Activated T-helper 9 cell treated with anti-CD3 and anti-CD28 coated beads, Interleukin-2, amount 50 U/mL, for 16 hours (primary cell): ENCODE measurements at places on chromosomes 13 and 19.

GRCh38 chr19:28731577-28731976 lies 481.4 kb downstream of the UQCRFS1 start:
- DNase-seq, result no peak

- DNase-seq, result no peak
Observed at GRCh38 chr19:7552781-7553180, 17.3 kb downstream of the PNPLA6 start.

GRCh38 chr13:91588541-91588940 lies 190.1 kb downstream of the GPC5 start:
- DNase-seq, result no peak

GRCh38 chr19:30567536-30568232 lies 195.5 kb downstream of the ZNF536 start:
- no peak for DNase-seq

GRCh38 chr13:112947796-112948195 lies 21.2 kb upstream of the MCF2L start:
- DNase-seq, result no peak

- DNase-seq, result no peak
Observed at GRCh38 chr19:48230555-48231129, 25.1 kb downstream of the CARD8 start.

DNA sequence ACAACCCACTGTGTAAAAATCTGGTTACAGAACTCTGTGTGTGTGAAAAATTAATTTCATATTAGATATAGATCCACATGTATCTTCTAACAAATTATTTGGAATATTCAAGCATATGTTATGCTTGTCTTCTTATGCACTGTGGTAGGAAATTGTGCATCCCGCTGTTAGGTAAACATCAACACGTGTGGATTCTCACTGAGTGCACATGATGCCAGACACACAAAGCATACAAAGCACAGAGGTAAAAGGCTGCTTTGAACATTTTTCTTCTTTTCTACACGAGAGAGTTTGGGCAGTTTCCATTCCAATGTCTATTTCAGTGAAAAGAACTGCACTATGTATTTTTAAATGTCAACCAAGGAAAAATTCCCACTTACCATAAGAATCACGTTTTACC lies 354.9 kb downstream of the PCDH9 start:
- no peak for DNase-seq

DNA sequence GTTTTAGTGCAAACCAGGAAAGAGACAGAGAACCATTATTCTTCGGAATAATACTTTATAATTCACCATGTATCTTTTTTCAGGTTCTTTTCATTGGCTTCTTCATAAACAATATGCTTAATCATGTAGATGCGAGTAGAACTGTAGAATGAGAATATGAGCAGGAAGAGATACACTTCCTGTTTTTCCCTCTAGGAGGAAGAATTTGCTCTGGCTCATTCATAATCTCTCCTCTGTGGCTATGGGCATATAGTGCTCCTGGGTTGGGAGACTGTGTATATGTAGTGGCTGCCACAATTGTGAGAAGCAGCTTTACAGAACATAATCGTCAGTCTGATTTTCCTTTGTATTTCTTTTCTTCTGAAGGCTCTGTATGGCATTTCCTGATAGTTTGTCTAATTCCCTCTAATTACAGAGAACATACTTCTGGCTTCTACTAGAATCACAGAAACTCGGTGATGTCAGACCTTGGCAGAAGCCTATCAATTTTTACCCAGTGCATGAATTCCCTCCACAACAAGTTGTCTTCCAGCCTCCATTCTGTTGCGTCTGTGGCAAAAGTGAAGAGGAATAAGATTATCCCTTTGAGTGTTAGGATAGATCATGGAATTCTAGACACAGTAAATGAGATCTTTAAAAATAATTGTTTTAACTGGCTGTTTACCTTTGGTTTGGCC lies 2.9 kb upstream of the DCLK1 start:
- DNase-seq, result no peak

DNA sequence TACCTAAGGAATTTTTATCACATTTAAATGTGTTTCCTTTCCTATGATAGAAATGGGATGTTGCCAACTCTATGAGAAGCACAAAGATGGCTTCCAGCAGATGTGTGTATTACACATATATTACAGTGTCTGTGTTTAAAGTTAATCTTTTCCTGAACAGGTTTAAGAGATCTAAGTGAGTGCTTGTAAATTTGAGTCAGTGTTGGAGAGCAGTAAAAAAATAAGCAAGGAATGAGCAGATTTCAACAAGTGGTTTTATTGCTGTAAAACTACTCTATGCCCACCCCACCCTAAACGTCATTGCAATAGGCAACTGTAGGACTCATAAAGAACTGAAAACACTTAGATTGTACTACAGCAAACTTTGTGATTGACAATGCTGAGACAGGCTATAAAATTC lies 248.7 kb downstream of the KLF5 start:
- DNase-seq, result no peak

- no peak for DNase-seq
Observed at GRCh38 chr19:752652-753517, 2.0 kb downstream of the MISP start.

- DNase-seq, result no peak
Observed at GRCh38 chr13:21443171-21443570, 15.9 kb downstream of the ZDHHC20 start.

- no peak for DNase-seq
Observed at GRCh38 chr13:36887758-36888521, 32.1 kb downstream of the SMAD9 start.
